Myometrial cell (primary cell): ENCODE measurements at places on chromosomes 5 and 9. TPM values are rescaled to one million over a fixed set of nuclear protein-coding genes. Genes with fewer than 3 reads are reported as not detected.

Gene TMEFF1
- total RNA-seq, result under 0.01 TPM in 2 replicates

Gene GAPT
- not detected in 2 replicates for total RNA-seq

Gene BTNL3
- not detected in 2 replicates for total RNA-seq

Gene TDRD7
- 4.9 and 9.7 TPM in 2 replicates for total RNA-seq

Gene PCDHGA9
- total RNA-seq, result 0.86 and 1.9 TPM in 2 replicates

Gene LRRC70
- total RNA-seq, result under 0.01 TPM in 1 of 2 replicates, not detected in the other

Gene FYB1
- total RNA-seq, result not detected in 2 replicates

Gene CXXC5
- total RNA-seq, result 15.6 and 23.2 TPM in 2 replicates

Gene SHOC1
- total RNA-seq, result under 0.01 TPM in 2 replicates

Gene KLF4
- total RNA-seq, result 1.2 and 5.0 TPM in 2 replicates

Gene PKD2L2
- not detected in 2 replicates for total RNA-seq

Gene ADAMTS12
- total RNA-seq, result 15.3 and 16.7 TPM in 2 replicates

Gene OR2V1
- total RNA-seq, result not detected in 2 replicates

Gene PCDHGB2
- 0.53 and 0.86 TPM in 2 replicates for total RNA-seq

Gene SLC6A18
- total RNA-seq, result not detected in 2 replicates

Gene LARP1
- 42.4 and 56.7 TPM in 2 replicates for total RNA-seq

Gene LAMC3
- 0.35 TPM in 1 of 2 replicates, not detected in the other for total RNA-seq

Gene HTR4
- total RNA-seq, result not detected in 2 replicates

Gene ZNG1F
- total RNA-seq, result 1.4 and 3.0 TPM in 2 replicates

Gene RNF183
- not detected in 2 replicates for total RNA-seq

Gene PLAC8L1
- not detected in 2 replicates for total RNA-seq

Gene KIAA1191
- 104 and 118 TPM in 2 replicates for total RNA-seq

Gene MCC
- 8.6 and 12.8 TPM in 2 replicates for total RNA-seq

Gene TLE1
- 22.5 and 28.5 TPM in 2 replicates for total RNA-seq

Gene OLFM1
- total RNA-seq, result 0.29 and 9.9 TPM in 2 replicates

Gene CYLC2
- total RNA-seq, result not detected in 2 replicates

Gene SOHLH1
- total RNA-seq, result not detected in 2 replicates

Gene OR1Q1
- not detected in 2 replicates for total RNA-seq

Gene CCNO
- not detected in 2 replicates for total RNA-seq

Gene SDHA
- total RNA-seq, result 91.8 and 100 TPM in 2 replicates

Gene PPP6C
- 19.9 and 21.6 TPM in 2 replicates for total RNA-seq

Gene ADRB2
- total RNA-seq, result under 0.01 TPM in 1 of 2 replicates, not detected in the other

Gene DHFR
- 57.1 and 64.2 TPM in 2 replicates for total RNA-seq

Gene SLC25A2
- under 0.01 TPM in 1 of 2 replicates, not detected in the other for total RNA-seq
